Dermis blood vessel endothelial cell (primary cell): ENCODE measurements at places on chromosomes 6 and 20.

GRCh38 chr6:138430361-138431145 is 26.5 kb downstream of the HEBP2 start:
- DNase-seq: no peak

DNA sequence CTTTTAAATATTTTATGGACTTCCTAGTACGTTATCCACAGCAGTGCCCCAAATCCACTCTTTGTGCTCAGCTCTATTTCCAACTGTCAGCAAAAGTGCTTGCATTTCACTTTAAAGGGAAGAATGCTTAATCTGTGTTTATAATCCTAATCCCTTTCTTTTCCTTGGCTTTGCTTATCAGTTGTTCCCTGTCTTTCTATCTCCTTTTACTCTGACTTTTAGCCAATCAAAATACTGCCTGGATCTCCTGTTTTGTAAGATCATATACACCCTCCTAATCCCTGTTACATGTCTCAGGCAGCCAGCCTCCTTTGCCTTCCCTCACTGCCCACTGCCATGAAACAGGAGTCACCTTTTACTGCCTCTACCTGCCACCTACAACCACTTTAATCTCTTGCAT is 102.9 kb downstream of the AIG1 start:
- DNase-seq: no peak

- no peak for DNase-seq
Measured at GRCh38 chr6:24988562-24988961, 52.8 kb upstream of the RIPOR2 start.

DNA sequence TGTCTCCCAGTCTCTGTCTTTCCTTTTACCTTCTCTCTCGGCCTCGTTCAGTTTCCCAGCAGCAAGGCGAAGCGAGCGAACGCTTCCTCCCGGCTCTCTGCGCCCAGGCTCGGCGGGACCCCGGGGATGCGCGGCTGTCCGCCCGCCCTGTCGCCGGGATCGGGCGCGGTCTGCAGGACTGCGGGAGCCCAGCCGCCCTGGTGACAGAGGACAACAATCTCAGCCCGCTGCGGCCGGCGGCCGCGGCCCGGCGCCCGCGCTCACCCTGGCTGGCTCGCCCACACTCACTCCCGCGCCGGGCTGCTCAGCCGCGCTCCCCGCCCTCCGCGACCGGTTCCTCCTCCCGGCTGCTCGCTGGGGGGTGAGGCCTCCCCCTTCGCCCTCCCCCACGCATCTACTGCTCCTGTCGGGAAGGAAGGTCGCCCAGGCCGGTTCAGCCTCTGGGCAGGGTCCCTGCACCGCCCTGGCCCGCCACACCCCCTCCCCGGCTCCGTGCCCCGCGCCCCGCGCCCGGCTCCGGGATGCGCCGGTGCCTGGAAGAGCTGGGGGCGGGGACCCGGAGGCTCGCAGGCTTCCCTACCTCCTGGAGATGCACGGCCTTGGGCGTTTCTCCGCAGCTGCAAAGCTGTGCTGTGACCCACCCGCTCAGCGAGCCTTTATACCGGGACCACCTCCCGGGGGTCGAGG is 410 bp downstream of the SYNE1 start:
- peak; percentile 32 for DNase-seq

DNA sequence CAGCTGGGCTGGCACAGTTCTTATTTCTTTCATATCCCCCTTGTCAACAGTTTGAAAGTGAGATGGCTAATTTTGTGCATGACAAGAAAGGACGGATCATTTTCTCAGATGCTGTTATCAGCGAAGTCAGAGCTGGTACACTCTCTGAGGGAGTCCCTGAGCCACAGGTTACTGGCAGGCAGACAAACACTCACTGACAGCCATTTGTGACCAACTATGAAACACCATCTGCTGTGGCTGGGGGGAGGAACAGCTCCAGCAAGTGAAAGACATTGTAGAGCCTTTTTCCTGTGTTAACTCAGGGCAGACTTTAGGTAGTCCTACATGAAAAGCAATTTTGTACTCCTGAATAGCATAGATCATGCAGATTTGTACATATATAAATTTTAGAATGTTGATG is 22.2 kb downstream of the OLIG3 start:
- no peak for DNase-seq

- DNase-seq: no peak
Measured at GRCh38 chr6:69289689-69290495, 506.9 kb downstream of the LMBRD1 start.

DNA sequence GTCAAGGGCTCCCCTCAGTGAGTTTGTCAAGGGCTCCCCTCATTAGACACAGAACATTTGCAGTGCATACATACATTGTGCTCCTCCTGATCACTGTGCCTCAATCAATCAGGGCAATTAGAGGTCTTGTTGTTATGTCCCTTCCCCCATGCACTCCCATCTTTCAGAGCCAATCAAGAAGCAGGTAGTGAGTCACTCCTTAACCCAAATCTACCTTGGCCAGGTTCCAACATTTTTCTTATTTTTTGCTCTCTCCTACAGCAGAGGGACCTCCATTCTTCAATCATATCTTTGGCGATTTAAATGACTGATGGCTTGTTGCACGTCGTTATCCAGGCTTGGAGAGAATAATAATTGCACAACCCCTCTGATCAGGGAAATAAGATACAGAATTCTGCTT is 409.9 kb upstream of the SPTLC3 start:
- DNase-seq: no peak

DNA sequence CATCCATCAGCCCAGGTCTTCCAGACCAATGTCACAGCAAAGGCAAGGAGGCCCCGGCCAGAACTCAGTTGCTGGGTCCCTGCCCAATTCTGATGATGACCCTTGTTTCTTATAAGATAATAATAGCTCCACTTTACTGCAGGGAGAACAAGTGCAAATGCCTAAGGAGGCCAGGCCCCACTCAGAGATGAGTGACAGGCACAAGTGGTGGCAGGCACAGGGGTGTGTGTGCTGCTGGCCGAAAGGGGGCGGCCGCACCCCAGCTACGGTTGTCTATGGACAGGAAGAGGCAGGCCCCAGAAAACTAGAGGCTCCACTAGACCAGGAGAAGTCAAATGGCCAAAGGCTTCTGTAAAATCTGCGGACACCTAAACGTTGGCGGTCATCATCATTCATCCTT is 28.6 kb downstream of the GNAS-AS1 start:
- DNase-seq: no peak

DNA sequence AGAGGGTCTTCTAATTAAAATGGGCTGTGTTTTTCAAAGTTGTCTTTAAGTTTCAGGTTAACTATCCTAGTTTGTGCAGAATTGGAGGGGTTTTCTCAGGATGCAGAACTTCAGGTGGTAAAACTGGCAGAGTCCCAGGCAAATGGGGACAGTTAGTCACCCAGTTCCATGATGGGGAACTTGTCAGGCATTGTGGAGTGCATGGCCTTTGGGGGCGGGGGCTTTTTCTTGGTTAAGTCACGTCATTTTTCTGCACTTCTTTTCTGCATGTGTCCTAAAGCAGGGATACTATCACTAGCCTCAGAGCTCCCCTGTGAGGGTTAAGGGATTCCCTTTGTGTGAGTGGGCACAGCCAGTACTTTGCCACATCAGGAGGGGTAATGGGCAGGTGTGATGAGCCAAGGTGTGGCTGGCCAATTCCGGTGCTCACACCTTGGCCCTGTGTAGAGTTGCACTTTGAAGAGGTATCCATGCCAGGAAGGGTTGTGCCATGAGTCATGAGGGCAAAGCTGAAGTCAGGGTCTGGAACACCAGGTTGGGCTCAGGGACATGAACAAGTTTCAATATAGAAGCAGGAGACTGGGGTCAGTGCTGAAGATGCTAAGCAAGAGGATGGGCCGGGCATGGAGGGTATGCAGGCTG is 126.0 kb upstream of the RREB1 start:
- DNase-seq: no peak

- DNase-seq: peak; percentile 53
Measured at GRCh38 chr20:23641936-23642751, 4.4 kb upstream of the CST3 start.

- peak; percentile 88 for DNase-seq
Measured at GRCh38 chr6:12233693-12234571, 56.2 kb upstream of the EDN1 start.

- DNase-seq: no peak
Measured at GRCh38 chr6:66896415-66896814, 1189.4 kb upstream of the EYS start.

- no peak for DNase-seq
Measured at GRCh38 chr6:11324453-11325015, 92.1 kb upstream of the NEDD9 start.

GRCh38 chr20:20237093-20237959 is 130.6 kb upstream of the INSM1 start:
- peak; percentile 65 for DNase-seq

- DNase-seq: no peak
Measured at GRCh38 chr6:5112066-5112799, 27.1 kb downstream of the PPP1R3G start.

DNA sequence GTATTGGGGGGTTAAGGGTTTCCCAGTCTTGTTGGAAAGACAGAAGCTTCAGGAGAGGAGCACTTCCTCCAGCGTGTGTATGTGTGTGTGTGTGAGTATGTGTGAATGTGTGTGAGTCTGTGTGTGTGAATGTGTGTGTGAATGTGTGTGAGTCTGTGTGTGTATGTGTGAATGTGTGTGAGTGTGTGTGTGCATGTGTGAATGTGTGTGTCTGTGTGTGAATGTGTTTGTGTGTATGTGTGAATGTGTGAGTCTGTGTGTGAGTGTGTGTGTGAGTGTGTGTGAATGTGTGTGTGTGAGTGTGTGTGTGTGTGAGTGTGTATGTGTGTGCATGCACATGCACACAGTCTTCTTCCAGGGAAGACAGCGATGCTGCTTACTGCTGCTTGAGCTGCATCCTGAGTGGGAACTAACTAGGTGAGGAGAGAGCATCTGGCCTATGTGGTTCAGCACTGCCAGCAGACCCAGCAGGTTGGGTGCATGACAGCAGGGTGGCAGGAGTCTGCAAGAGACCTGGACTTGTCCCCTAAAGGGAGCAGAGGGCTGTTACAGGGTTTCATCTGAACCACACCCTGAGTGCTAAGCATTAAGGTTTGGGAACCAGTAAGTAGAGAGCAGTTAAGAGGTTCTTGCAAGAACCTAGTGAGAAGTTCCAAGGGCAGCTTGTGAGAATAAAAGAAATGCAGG is 22.7 kb upstream of the CCND3 start:
- no peak for DNase-seq

DNA sequence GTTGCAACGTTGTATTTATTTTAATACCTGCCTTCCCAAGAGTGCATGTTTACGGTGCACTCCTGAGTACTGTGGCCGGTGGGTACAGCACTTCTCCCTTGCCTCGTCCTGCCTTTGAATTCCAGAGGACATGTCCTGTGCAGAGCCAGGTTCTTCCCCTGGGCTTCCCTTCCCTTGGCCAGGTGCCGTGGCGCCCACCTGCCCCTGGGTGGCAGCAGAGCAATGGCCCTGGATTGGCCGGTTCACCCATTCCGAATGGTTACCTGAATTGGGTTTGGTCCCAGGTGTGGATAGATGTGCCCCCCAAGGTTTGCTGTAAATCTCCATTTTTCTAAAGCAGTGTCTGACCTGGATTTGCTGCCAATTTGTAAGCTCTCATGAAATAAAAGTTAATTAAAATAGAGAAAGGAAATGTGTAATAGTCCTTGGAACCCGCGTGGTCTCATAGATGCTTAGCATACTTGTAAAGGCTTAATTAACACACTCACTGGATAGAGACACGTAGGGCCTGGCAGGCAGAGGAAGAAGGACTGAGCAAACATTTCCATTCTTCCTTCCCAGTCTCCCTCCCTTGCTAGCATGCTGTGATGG is 40.6 kb downstream of the DTD1 start:
- DNase-seq: peak; percentile 20

DNA sequence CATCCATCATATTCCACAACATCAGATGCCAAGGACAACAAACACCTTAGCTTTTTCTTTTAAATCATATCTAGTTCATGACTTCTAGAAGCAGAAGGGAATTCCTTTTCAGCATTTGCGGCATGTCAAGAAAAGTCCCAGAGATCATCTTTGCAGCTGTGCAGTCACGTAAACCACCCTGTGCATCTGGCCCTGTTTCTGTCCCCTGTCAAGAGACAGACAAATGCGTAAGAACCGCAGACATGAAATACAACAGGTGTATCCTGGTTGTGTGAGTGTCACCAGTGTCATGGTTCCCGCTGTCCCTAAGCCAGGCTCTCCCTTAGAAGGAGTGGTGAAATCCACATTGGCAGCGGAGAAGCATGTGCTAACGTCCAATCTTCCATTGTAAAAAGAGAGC is 28.1 kb downstream of the LY86 start:
- DNase-seq: no peak

GRCh38 chr20:20440886-20441658 is 73.2 kb downstream of the INSM1 start:
- no peak for DNase-seq

- DNase-seq: no peak
Measured at GRCh38 chr6:159972506-159973268, 3.8 kb downstream of the IGF2R start.

GRCh38 chr20:62048346-62048761 is 17.3 kb downstream of the TAF4 start:
- no peak for DNase-seq

- no peak for DNase-seq
Measured at GRCh38 chr20:62845416-62846160, 16.0 kb downstream of the TCFL5 start.

DNA sequence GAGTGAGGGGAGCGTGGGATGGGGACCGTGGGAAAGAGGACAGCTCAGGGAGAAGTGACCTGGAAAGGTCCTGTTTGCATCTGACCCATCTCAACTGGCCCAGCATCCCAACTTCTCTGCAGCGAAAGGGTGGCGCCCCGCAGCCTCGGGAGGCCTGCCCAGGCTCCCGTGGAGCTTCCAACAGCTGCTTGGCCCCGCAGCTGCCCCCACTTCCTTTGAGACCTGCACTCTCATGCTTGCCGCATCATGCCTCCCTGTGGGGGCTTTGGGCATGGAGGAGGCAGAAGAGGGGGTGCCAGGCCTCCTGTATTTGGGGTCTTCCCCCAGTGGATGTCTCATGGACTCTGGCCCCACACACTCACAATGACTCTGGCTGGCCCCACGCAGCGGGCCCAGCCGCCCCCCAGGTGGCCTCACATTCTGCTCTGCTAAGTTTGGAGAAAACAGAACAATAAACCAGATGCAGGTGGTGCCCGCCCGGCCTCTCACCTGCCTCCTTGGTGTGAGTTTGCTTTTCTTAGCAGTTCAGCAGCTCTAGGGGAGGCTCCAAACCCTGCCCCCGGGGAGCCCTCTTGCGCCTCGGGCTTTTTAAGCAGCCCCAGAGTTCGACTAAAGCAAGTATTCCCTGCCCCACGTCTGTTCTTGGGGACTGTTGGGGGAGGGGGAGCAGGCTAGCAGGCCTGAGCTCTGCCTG is 40.7 kb downstream of the CPXM1 start:
- no peak for DNase-seq

GRCh38 chr6:107070686-107071085 is 42.7 kb downstream of the MTRES1 start:
- DNase-seq: no peak

DNA sequence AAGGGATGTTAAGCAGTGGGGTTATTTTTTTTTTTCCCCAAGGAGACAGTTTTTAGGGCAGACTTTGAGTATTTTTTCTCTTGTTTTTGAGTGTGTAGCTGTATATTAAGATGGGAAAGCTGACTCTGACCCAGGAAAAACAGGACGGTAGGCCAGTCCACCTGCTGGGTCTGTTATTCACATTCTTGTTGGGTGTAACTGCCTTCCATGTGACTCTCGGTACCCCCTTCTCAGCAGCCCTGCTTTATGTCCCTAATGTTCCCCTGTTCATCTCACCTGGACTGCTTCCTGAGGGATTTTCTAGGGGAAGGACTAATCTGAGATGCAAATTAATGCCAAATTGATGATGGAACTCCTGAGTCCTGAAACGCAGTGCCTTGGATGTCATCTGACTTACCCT is 21.9 kb downstream of the FOXO3 start:
- no peak for DNase-seq

GRCh38 chr6:96898241-96898851 is 655 bp upstream of the NDUFAF4 start:
- DNase-seq: peak; percentile 22
